HCT116 (cell line): ENCODE measurements at places on chromosomes 6 and 20. TPM values are rescaled to one million over a fixed set of nuclear protein-coding genes. Genes with fewer than 3 reads are reported as not detected.

- H3K4me1 ChIP-seq, result no peaks in the 10 kb centered on the region
- H3K36me3 ChIP-seq, result no peaks in the 10 kb centered on the region
- no peak for DNase-seq
These were observed 66.6 kb downstream of the CLVS2 start for GRCh38 chr6:123062670-123063069.

GRCh38 chr6:125169522-125169921 lies 15.9 kb downstream of the TPD52L1 start:
- no peaks in the 10 kb centered on the region for H3K36me3 ChIP-seq
- H3K27me3 ChIP-seq, result no peaks in the 10 kb centered on the region
- no peak for DNase-seq
- no peak overlapping the region for H3K4me3 ChIP-seq
- H3K27ac ChIP-seq, result no peak overlapping the region

DNA sequence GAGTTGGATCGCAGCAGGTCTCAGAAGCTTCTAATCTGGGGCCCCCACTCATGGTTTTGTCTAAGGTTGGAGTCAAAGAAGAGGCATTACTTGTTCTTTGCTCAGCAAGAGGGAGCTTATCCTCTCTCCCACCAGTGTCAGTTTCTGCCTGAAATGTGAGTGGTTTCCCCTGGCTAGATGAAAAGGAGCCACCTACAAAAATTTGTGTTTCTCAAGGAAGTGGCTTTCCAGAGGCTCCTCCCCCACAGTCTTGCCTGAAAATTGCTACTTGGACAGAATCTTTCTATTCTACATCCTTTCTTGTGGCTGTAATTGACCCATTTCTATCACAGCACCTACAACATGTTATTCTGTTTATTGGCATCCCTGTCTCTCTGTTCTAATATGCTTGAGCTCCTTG lies 37.9 kb downstream of the SCML4 start:
- no peaks in the 10 kb centered on the region for H3K4me1 ChIP-seq
- no peak overlapping the region for H3K27ac ChIP-seq
- no peaks in the 10 kb centered on the region for H3K36me3 ChIP-seq
- no peak for DNase-seq

GRCh38 chr6:136677822-136678221 lies 114.5 kb downstream of the MAP3K5 start:
- DNase-seq, result no peak
- H3K36me3 ChIP-seq, result no peaks in the 10 kb centered on the region
- H3K27ac ChIP-seq, result no peak overlapping the region
- H3K4me1 ChIP-seq, result no peaks in the 10 kb centered on the region
- no peak overlapping the region for H3K4me3 ChIP-seq

BTN1A1 gene
- total RNA-seq, result 0.32 TPM

MLIP gene
- total RNA-seq, result 0.59 TPM

SCRT2 gene
- total RNA-seq, result not detected

SYNE1 gene
- total RNA-seq, result 5.4 TPM

COL9A3 gene
- 29.7 TPM for total RNA-seq
